Hematopoietic multipotent progenitor cell treated with erythropoietin and hydrocortisone succinate and interleukin-3 and kit ligand, for 17 days (in vitro differentiated cells): ENCODE measurements at places on chromosomes 6 and 20.

DNA sequence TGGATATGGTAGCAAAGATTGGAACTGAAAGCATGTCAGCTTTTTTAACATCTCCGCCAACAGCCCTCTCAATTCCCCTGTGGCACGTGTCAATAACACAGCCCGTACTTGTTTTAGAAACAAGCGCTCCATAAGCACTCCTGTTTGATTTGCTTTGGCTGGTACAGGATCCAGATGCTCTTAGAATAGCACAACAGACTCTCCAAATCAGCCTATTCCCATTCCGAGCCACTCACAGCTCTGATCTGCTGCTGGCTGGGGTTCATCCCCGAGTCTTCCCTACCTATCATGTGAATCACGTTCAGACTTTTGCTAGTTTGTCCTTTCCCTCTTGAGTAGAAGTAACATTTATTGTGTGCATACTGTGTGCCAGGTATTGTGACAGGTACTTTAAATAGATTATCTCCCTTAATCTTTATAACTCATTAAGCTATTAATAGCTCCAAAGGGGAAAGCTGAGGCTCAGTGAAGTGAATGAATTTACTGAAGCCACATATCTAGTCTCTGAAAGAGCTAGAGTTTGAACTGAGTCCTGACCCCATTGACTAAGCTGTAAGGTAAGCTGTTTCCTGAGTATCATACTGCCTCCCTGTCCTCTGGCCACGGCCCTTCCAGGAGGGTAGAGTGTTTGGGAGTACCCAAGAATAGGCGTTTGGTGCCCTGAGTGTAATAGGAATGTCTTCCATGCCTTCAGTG is 46.7 kb downstream of the RALY start:
- no peak for DNase-seq

- DNase-seq, result no peak
Measured at GRCh38 chr6:108363889-108364313, 69.0 kb downstream of the AFG1L start.

GRCh38 chr6:137271245-137272183 is 52.3 kb upstream of the IFNGR1 start:
- no peak for DNase-seq

DNA sequence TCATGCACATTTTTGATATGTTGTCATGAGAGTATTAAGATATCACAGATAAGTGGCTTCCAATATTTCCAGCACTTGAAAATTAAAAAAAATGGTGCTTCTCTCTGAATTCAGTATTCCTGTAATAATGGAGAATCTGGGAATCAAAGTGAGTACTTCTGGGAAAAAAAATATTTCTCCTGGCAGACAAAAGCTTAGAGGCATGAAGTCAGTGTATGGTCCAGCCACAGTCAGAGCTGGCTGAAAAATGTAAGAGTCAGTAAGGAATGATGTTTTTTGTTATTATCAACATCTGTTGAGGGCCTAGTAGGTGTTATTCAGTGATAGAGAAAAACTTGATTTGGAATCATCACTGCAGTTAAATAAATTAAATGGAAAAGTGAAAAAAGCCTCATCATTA is 3.2 kb upstream of the RFPL4B start:
- DNase-seq, result no peak

GRCh38 chr6:74967821-74968220 is 238.0 kb downstream of the COL12A1 start:
- DNase-seq, result no peak

- no peak for DNase-seq
Measured at GRCh38 chr20:32114305-32114960, 4.9 kb downstream of the TM9SF4 start.

- DNase-seq, result no peak
Measured at GRCh38 chr6:56638760-56639159, 3.9 kb downstream of the DST start.

DNA sequence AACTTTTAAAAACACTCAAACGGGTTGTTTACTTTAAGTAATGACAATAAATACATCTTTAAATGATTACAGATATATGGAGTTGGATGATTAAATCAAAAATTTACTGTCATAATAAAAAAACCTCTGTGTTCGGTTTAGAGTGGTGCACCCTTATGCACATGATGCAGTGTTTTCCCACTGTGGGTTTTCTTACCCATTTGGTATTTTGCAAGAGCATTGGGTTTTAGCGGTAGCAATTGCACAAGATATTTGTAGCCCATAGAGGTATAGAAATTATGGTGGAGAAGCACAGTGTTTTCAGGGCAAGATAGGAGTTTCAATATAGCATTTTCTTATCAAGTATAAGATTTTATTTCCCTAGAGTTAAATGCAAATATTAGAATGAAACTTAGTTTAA is 410.8 kb upstream of the PLCB4 start:
- no peak for DNase-seq

- no peak for DNase-seq
Measured at GRCh38 chr6:143264986-143265764, 185.3 kb downstream of the ADAT2 start.

- DNase-seq, result no peak
Measured at GRCh38 chr20:22728146-22728745, 143.9 kb upstream of the FOXA2 start.

GRCh38 chr6:44062771-44063560 is 64.3 kb downstream of the MRPL14 start:
- peak; percentile 45 for DNase-seq

GRCh38 chr6:12717356-12717755 is 789 bp downstream of the PHACTR1 start:
- DNase-seq, result no peak

GRCh38 chr6:108407904-108408827 is 113.3 kb downstream of the AFG1L start:
- DNase-seq, result no peak

DNA sequence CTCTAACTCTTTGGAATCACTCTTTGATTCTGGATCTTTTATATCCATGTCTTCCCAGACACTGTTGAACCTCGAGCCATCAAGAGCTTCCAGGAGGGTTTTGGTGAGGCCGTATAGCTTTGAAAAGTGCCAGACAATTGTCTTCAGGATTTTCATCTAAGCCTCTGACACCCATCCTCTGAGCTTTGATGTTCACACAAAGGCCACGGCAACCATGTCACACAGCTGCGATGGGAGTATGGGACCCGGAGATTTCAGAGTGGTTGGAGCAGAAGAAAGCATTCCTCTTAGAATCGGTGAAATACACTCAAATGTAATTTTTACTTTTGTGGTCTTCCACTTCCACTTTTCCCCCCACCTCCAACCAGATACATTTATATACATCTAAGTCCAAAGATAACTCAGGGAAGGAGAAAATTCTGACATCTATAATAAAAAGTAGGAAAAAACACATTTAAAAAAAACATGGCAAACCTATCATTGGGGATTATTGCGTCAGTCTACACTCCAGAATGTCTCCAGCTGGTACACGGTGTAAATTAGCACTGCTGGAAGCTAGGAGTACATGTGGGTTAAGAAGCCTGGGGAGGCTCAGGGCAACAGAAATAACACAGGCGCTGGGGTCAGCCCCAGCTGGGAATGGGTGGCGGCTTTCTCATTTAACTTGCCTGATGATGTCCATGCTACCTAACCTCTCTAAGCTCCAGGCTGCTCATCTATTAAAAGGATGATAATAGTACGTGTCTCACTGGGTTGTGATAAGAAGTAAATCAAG is 92.7 kb downstream of the LY86 start:
- no peak for DNase-seq

DNA sequence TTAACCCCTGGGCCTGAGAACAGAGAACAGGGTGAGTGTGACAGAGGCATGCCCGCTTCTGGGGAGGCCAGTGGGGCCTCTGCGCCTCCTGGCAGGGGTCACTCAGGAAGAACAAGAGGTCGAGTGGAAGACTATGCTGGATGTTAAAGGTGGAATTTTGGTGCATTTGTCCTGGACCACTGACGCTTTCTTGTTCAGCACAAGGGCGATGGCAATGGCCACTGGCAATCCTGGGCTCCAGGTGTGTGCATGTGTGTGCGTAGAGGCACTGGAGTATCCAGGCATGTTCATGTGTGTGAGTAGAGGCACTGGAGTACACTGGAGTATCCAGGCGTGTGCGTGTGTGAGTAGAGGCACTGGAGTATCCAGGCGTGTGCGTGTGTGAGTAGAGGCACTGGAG is 23.5 kb upstream of the NPBWR2 start:
- no peak for DNase-seq

GRCh38 chr6:142331601-142332000 is 29.8 kb downstream of the ADGRG6 start:
- no peak for DNase-seq

DNA sequence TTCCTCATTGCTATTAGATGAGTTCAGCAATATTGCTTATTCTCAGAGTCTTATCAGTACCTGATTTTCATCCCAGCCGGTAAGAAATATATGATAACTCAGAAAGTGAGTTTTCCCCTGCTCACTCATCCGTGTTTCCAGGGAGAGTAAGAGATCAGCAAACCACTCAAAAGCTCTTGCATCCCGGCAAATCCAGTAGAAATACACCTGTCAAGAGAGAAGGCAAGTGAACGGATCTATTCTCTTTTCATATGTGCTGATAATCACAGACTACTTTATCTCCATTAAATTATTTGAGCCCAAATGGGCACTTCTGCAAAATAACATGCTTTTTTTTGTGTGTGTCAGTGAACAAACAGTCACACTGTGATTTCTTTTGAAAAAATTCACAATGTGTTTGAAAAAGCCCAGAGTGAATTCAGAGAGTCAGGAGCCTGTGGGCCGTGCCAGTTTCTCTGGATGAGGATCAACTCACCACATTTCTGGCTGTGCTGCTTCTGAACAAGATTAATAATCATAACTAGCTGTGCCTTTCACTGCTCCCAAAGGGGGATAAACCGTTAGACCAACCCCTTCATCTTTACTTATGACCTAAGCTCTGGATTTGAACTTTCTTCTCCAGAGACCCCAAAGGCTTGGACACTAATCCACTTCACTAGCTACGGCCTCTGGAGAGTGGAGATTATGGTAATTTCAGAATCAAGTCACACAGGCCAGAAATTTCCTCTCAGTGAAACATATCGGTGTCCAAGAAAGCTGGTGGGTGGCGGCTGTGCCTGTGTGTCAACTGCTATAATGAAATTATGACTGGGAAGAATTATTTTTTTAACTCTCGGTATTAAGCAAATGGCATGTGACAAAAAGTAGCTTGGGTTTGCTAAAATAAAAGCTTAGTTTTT is 44.2 kb downstream of the NOX3 start:
- DNase-seq, result no peak

DNA sequence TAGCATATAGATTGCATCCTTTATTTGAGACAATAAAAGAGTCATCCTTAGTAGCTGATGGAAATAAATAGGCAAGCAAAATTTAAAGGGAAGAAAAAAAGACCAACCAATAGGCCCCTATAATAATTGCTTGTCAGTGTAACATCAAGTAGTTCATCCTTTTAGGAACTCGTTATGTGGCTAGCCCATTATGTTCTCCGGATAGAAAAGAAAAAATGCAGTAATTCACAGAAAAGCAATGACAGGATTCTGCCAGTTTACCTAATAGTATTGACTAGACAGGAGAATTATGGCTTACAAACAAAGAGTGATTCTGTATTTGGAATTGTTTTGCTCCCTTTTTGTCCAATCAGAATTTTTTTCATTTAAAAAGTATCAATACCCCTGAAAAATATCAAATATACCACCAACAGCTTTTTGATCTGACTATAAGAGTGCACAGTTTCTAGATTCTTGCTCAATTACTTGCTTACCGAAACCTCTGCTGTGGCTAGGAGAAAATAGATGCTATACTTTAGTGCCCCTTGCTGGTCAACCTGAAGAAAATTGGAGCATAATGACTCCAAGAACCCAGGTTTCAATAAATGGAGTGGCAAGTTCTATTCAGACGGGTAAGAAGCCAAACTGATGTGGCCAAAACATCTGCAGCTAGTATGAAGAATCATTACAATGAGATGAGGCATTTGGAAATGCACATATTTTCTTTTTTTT is 91.5 kb upstream of the SASH1 start:
- DNase-seq, result no peak

DNA sequence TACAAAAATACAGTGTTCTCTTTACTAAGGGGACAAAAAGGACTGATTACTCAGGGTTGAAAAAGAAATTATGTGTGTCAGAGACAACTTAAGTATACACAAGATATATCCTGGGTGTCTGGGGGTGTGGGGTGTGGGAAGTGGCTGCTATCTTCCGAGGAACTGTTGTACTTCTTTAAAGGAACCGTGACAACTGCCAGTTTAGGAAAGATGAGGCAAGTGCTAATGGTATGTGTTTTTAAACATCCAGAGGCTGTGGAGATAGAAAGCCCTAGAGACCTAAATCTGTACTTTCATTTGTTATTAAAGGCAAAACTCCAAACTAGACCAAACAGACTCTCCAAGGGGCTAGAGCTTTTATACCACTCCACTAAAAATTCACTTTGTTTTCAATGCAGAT is 95.6 kb downstream of the SNAP25 start:
- DNase-seq, result no peak

GRCh38 chr20:62359043-62359490 is 8.0 kb downstream of the LAMA5 start:
- DNase-seq, result no peak

DNA sequence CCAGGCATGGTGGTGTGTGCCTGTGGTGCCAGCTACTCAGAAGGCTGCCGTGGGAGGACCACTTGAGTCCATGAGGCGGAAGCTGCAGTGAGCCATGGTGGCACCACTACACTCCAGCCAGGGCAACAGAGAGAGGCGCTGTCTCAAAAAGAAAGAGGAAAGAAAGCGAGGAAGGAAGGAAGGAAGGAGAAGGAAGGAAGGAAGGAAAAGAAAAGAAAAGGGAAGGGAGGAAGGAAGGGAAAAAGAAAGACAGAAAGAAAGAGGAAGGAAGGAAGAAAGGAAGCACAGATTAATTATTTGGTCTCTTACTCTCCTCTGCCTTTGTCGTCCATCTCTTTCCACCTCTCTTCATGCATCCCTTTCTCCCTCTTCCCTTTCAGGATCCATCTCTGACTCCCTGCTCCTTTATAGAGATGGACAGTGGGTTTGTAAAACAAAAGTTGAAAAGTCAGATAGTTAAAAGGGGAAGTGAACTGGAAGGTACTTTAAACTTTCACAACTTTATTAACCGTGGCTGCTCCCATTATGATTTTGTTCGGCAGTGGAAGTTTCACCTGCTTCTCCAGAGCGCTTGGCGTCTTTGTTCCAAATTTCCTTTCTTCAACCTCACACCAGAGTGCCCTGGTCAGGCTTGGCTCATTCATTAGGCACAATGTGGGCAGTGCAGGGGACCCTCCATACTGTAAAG is 1.5 kb downstream of the HLA-DQA1 start:
- DNase-seq, result no peak

DNA sequence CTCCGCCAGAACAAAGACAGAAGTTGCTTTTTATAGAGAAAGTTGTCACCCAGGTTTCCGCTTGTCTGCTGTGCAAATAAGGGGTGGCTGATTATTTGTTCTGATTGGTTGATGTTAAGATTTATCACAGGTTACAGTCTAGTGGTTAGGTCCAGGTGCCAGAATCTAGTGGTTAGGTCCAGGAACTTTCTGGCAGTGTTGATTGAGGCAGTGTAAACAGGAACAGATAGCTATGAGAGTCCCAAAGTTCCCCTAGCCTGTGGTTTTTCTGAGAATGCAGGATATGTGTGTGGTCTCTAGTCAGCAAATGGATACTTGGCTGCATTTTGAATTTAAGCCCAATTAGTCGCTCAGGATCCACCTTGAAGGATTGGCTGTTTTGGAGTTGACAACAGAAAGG is 148.0 kb downstream of the TMEM200A start:
- DNase-seq, result no peak

- DNase-seq, result no peak
Measured at GRCh38 chr6:43434001-43434840, 6.9 kb downstream of the ABCC10 start.

- no peak for DNase-seq
Measured at GRCh38 chr6:81969814-81970213, 217.3 kb upstream of the TENT5A start.

- no peak for DNase-seq
Measured at GRCh38 chr6:42212442-42212841, 5.2 kb downstream of the MRPS10 start.

GRCh38 chr6:24321538-24322162 is 36.2 kb downstream of the DCDC2 start:
- DNase-seq, result no peak
